Stimulated activated CD8-positive, alpha-beta memory T cell treated with anti-CD3 and anti-CD28 coated beads, Interleukin-4, amount 100 ng/mL, for 4 hours (primary cell): ENCODE measurements at places on chromosomes 6 and 20.

GRCh38 chr6:17280552-17281090 is 540 bp upstream of the RBM24 start:
- no peak for DNase-seq

- DNase-seq, result no peak
These were observed 2.2 kb upstream of the OXT start for GRCh38 chr20:3068986-3069900.

GRCh38 chr6:68635706-68636513 is 828 bp downstream of the ADGRB3 start:
- no peak for DNase-seq

DNA sequence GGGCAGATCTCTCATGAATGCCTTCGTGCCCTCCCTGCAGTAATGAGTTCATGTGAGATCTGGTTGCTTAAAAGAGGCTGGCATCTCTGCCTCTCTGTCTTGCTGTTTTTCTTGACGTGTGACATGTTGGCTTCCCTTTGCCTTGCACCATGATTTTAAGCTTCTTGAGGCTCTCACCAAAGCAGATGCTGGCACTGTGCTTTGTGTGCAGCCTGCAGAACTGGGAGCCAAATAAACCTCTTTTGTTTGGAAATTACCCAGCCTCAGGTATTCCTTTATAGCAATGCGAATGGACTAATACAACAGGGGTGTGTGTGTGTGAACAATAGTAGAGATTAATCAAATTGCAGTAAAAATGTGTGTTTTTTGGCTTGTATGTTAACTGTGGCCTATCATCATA is 8.1 kb downstream of the AKAP7 start:
- DNase-seq, result no peak

- no peak for DNase-seq
These were observed 16.2 kb upstream of the RBL1 start for GRCh38 chr20:37111926-37112455.
